ENCODE measurements at places on chromosomes 2 and 18.

DNA sequence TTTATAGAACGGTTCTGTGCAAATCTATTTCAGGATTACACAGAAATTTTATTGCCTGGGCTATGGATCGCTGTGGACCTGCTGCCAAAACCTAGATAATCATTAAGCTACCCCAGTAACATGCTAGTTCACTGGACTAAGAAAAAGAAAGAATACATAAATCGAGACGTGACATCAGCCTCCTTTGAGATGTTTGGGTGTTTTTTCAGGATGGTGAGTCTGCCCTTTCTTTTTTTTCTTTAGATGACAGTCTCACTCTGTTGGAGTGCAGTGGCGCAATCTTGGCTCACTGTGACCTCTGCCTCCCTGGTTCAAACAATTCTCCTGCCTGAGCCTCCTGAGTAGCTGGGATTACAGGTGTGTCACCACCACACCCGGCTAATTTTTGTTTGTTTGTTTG, 52.0 kb downstream of the FHOD3 start:
- no peak for DNase-seq

DNA sequence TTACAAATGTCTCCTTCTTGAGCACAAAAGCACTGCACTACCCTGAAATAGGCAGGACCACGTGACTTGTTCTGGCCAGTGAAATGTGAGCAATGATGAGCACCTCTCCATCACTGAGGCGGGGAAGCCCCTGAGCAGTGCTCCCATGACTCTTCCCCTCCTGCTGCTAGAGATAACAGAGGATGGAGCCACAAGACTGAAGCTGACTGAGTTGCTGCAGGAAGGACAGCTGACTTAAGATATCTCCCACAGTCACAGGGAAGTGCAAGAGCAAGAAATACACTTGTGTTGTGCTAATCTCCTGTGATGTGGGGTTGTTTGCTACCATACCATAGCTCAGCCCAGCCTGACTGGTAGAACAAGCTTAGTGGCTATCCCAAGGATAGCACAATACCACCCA, 38.7 kb downstream of the STK39 start:
- DNase-seq, result no peak

DNA sequence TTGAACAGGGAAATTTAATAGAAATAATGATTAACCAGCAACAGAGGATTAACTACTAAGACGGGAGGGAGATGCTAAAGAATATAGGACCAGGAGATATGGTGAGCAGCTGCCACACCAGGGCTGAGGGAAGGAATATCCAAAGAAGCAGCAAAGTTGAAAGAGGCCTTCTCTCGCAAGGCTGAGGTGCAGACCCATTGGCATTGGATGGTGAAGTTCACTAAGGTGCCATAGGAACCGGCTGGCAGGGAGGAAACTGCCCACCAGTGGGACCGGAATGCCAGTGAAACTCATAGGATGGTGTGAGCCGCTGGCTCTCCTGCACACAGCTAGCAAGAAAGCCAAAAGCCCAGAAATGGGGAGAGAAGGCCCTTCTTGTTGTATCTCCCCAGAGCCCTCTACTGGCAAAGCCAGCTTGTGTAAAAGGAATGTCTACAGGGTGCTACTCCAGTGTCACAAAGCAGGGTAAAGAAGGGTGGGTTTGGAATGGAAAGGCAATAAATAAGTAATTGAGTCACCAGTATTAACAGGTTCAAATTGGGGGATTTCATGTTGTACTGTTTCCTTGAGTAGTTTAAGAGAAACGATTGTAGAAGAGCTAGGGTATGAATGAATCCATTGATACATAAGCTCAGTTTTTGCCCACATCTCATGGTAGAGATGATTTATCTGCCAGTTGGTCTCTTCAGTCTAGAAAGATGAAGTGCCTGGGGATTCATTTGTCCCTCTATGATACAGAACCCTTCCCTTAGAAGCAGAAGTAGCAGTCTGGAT, 36.0 kb downstream of the FARP2 start:
- no peak for DNase-seq

DNA sequence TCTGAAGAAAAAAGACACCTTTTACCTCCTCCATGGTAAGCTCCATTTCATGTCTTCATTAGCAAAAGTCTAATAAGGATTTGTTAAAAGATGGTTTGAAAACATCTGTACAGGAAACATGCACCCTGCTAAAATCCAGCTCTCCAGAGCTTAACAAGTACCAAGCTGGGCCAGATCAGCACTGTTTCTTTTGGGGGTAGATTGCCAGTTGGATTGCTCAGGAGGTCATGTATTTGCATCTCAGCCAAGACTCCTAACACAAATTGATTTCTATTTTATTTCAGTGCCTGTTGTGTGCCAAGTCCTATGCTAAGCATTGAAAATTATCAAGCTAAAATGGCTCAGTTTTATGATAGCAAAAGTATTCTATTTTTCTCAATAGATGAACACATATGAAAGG, 3.4 kb upstream of the TMEM182 start:
- no peak for DNase-seq

DNA sequence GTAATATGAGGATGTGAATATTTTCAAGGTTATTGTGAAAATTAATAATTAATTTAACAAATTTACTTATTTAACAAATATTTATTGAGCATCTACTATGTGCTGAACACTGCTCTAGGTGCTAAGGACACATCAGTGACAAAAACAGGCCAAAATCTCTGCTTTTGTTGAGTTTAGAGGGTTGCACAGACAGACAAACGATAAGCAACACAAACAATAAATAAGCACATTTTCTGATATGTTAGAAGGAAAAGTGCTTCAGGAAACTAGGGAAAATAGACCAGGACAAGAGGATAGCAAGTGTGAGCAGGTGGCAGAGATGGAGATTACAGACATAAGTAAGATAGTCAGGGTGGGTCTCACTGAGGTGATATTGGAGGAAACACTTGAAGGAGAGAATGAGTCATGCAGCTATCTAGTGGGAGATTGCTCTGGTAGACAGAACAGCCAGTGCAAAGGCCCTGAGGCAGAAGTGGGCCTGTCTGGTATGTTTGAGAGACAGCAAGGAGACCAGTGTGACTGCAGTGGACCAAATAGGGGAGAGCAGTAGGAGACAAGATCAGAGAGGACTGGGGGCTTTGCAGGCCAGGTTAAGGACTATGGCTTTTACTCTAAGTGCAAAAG, 38.3 kb downstream of the SFXN5 start:
- DNase-seq, result no peak

DNA sequence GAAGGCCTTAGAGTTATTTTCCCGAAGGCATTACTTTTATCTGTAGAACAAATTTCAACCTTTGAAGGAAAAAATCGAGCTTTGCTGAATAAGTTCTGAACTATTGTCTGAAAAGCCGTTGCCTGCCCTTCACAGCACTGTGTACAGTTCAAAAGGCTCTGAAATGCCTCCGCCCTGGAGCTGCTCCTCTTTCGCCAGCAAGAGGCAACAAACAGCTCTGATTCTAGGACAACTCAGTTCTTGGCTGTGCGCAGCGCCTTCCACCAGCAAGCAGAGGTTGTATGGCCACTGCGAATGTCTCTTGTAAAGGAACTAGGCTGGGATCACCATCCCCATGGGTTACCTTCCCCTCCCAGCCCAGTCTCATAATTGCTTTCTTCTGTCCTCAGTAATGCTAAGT, 308.5 kb downstream of the GBX2 start:
- no peak for DNase-seq

DNA sequence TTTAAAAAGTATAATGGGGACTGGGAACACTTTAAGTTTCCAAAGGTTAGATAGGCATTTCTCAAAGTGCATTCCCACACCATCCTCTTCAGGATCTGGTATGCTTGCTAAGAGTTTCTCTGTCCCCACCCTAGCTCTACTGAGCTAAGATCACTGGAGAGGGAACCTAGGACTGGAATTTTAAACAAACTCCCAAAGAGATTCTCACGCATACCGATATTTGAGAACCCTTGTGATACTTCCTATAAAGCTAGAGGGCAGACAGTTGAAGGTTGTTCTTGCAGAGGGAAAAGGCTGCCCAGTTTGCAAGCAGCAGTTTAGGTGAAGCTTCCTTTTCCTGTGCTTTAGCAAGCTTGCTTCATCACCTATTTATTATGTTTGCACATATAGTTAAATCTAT, 3.6 kb downstream of the CNRIP1 start:
- DNase-seq, result no peak

DNA sequence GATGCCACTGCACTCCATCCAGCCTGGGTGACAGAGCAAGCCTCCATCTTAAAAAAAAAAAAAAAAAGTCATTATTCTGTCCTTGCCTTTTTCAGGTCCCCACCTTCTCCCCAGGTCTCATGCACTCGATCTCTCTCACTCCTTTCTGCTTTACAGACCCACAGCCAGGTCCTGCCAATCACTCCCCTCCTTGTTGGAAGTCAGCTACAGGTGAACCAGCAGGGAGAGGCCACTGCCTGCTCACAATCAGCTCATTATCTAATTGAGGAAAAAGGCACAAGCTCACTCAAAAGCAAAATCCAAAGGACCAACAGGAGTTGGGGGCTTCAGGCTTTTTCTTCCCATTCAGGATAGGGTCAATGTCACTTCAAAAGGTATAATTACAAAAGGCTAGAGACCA, 2.0 kb downstream of the WDFY1 start:
- no peak for DNase-seq

DNA sequence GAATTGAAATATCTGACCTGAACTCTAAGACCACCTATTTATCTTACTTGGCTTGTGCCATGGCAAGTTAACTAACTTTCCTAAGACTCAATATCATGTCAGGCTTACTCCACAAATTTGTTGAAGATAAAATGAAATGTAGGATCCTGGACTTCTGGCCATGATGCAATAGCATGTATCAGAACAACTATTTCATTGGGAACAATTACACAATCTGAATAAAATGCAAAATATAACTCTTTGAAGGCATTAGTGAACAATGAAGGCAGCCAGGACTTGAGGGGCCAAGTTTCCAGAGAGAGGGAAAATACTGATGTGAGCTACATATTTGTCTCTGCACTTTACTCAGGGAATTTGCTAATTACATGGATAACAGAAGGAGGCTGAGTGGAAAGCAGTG, 476.5 kb upstream of the ACVR2A start:
- DNase-seq, result no peak

DNA sequence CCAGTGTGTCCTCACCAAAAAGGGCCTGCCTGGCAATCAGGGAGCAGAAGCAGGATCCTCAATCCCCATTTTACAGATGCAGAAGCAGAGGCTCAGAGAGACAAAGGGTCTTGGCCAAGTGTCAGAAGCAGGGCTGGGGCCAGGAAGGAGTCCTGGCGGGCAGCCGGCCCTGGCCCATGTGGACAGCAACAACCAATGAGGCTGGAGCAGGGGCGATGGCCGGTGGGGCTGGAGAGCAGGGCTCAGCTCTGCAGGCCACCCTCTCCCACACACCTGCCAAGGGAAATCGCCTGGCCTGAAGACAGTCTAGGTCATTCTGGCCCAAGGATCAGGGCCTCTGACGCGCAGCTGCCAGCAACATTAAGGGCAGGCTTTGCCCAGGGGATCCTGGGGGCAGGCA, 243.9 kb downstream of the ATAD2B start:
- no peak for DNase-seq

DNA sequence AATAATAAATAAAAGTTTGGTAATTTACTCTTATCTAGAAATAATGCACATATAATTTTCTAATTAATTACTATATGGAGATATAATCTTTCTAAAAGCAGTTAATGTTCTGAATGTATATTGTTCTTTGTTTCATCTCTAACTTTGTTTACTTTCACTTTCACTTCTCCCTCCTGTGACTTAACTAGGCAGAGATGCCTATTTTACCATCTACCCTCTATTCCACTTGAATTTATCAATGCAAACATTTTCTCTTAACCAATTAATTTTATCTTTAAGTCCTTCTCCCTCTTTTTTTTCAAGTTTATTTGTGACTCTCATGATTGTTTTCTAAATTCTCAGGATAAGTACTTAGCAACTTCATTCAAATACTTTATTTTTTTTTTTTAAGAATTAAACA, 55.1 kb upstream of the IL1RL1 start:
- no peak for DNase-seq
